GF-D8 (cell line): ENCODE measurements at places on chromosomes 13 and 19.

GRCh38 chr13:46293436-46293835, 81.7 kb downstream of the LRRC63 start:
- DNase-seq: no peak

GRCh38 chr13:98100481-98100880, 42.4 kb upstream of the FARP1 start:
- DNase-seq: no peak

DNA sequence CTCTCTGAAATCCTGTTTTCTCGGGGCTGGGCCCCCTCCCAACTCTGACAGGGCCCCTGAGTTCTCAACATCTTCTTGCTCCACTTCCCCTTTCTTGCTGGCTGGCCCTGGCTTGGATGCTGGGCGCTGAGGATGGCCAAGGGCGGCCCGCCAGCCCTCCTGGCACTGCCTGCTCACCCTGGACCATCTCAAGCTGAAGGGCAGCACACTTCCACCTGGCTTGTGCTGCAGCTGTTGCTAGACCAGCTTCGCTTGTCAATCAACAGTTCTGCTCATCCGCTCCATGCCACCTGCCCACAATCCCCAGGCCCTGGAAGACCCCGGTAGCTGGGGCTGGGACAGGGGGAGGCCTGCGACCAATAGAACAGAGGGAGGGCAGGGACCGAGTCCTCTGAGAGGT, 6.9 kb upstream of the GMIP start:
- no peak for DNase-seq

GRCh38 chr13:45162821-45163220, 38.0 kb downstream of the KCTD4 start:
- no peak for DNase-seq

- no peak for DNase-seq
These were observed 286.6 kb downstream of the PCDH9 start for GRCh38 chr13:66943530-66943929.

DNA sequence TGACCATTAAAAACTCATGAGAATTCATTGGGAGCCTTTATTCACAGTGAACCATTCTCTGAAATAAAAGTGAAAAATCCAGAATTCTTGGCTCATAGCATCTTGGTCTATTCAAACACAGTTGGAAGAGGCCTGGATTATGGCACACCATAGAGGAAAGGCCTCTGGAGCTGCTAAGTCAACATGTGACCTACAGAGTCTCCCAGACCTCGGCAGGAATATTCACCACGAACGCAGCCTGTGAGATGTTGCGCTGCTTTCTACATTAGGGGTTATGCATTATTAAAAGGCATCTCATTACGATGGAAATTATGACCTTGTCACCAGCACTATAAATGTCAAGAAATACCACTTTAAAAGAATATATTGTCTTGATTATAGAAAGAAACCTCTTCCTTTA, 132.6 kb downstream of the EFNB2 start:
- DNase-seq: no peak

- DNase-seq: no peak
These were observed 47.4 kb upstream of the PCDH9 start for GRCh38 chr13:67277581-67277980.

- DNase-seq: no peak
These were observed 26.5 kb downstream of the CEACAM1 start for GRCh38 chr19:42501733-42502132.

GRCh38 chr19:17200408-17201079, 14.6 kb upstream of the USE1 start:
- no peak for DNase-seq

- DNase-seq: no peak
These were observed 869.5 kb upstream of the PCDH9 start for GRCh38 chr13:68099631-68100030.

DNA sequence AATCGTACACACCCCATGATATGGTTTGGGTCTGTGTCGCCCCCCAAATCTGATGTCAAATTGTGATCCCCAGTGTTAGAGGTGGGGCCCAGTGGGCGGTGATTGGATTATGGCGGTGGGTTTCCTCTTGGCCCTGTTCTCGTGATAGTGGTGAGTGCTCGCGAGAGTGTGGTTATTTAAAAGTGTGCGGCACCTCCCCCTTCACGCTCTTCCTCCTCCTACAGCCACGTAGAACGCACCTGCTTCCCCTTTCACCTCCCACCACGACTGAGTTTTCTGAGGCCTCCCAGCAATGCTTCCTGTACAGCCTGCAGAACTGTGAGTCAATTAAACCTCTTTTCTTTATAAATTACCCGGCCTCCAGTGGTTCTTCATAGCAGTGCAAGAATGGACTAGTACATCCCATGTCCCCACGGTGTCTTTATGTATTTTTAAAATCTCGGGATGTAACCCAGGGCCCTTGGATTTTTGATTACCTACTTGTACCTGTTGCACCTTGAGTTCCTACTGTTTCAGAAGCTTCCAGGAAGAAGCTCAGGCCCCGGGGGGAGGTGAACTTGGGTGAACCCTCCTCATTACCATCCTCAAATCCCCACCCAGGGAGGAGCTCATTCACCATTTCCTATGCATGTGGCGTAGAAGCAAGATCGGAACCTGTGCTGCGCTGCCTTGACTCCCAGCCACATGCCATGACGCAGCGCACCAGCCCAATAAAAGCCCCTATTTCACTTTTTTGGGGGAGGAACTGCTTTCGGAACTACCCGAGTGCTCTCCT, 52.4 kb downstream of the TEX29 start:
- DNase-seq: peak; percentile 85

GRCh38 chr19:11479898-11480714, 740 bp downstream of the ELAVL3 start:
- DNase-seq: no peak

GRCh38 chr19:48900477-48901406, 630 bp downstream of the NUCB1 start:
- no peak for DNase-seq

DNA sequence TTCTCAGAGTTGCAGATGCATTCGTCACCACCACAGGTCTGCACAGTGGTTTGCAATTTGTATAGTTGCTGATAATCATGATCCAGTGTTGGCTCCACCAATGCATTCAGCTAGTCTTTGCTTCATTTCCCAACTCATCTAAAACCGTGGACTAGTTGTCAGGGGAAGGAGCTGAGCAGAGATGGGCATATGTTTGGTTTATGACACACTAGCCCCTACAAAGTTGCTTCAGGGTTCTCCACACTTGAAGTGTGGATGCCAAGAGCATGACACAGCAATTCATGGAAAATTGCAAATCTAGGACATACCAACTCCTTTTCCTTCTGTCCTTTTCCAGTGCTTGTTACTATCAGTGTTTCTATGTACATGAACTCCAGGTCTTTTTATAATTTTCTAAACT, 168.0 kb downstream of the TNFSF13B start:
- no peak for DNase-seq

DNA sequence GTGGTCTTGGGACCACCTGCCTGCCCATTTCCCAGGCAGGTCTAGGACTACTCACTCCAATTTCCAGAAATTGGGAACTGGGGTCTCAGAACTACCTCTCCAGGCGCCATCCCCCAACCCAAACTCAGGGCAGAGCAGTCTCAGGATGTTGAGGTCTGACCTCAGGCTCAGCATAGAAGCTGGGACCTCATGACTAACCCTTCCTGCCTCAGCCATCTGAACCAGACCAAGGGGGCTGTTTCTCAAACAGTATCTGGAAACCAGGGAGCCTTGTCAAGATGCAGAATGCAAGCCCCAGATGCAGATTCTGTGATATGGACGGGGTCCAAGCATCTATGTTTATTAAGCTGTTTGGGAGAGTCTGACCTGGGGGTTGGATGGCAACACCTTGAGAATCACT, 1.3 kb downstream of the FBXW9 start:
- DNase-seq: no peak

DNA sequence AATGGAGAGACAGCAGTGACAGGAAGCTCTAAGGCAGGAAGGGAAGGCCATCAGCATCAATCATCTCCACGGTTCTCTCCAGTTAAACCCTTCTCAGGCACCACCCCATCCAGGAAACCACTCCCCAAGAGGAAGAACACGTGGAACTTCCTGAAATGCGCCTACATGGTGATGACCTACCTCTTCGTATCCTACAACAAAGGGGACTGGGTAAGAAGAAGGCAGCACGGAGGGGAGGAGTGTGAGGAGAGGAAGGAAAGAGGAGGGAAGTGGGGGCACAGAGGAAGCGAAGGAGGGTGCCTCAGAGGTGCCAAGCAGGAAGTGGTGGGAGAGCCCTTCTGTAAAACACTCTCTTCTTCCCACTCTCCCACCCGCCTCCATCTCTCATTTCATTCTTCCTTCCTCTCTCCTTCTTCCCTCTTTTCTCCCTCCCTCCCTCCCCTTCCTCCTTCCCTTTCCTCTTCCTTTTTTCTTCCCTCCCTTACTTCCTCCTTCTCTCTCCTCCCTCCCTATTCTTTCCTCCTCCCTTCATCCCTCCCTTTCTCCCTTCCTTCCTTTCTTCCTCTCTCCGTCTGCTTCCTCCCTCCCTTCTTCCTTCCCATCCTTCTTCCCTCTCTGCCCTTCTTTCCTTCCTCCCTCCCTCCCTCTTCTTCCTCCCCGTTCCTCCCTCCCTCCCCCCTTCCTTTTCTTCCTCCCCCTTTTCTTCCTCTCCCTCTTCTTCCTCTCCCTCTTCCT, 12.6 kb downstream of the ZSCAN5A start:
- no peak for DNase-seq

- no peak for DNase-seq
These were observed 177.5 kb downstream of the SLC7A1 start for GRCh38 chr13:29418026-29418425.

DNA sequence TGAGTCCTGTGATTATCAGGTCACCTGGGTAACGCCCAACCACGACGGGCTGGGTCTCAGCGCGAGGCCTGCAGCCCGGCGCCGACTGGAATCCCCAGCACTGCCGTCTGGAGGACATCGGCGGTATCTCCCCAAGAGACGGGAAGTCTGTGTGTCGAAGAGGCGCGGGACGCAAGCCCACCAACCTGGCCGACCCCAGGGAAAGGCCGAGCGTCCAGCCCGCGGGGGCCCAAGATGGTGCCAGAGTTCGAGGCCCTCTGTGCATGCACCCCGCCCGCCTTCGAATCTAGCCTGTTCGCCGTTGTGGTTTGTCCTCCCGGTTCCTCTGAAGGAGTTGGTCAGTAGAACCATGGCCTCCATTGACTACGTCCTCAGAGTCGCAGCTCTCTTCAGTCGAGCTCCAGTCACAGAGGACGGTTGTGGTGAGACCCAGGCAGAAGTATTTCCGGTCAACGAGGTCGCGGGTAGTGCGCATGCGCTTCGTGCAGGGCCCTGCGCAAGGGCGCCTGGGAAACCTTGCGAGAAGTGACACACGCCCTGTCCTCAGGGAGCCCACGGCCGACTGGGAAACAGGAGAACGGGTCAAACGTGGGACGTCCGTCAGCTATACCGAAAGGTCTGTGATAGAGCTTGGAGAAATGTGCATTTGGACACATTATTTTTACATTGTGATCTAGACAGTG, 24.1 kb upstream of the PEG3 start:
- DNase-seq: no peak

DNA sequence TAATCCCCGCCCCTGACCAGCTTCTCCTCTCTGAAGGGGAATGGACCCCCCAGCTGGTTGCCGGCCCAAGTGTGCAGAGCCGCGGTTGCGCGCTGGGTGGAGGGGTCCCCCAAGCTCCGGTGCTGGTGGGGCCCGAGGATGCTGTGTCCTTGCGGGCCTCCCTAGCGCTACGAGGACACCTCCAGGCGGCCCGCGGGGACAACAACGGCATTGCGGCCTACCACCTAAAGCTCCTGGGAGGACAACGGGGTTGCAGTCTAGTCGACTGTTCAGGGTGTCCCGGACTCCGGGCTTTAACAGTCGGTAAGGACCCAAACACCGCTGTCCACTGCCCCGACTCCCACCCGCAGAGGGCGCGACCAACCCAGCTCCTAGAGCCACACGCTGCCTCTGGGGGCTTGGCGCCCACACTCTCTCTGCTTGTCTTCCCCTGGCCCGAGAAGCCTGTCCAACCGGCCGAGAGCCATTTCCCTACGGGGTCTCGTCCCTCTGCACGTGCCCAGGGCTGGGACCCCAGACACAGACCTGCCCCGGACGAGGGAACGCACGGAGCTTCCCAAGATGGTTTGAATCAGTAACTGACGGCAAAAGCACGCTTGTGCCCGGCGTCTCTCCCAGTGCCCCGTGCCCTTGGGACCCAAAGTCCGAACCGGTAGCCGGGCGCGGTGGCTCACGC, 927 bp upstream of the SDHAF1 start:
- DNase-seq: peak; percentile 5

DNA sequence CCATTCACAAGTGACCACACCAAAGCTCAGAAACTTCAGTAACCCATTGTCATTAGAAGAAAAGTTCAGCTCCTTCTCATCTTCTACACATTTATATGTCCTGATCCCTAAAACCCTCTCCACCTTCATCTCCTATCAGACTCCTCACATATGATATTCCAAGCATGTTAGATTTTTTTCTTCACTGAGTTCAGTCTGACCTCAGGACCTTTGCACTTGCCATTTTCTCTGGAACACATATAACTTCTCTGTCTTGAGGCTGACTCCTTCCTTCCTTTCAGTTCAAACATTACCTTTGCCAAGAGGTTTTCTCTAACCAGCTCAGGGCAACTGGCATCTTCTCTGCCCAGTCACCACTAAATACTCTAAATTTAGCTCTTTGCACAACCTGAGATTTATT, 54.1 kb downstream of the C13orf42 start:
- no peak for DNase-seq

DNA sequence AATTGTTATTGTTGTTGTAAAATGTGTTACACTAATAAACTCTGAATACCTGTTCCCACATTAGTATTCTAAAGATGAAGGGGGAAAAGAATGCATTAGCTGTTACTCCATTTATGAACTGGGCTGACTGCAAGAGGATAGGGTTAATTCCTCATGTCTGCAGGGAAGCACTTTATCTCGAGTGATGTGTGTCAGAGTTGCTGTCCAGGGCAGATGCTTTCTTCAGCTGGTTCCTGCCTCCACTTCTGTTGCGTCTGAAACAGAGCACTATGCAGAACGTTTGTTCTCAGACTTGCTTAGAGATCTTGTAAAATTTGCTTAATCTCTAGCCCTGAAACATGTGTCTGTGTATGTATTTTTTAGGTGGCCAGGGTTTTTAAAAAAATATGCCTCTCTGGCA, 318.8 kb downstream of the SPRY2 start:
- no peak for DNase-seq

GRCh38 chr19:7304200-7304599, 10.0 kb upstream of the INSR start:
- no peak for DNase-seq

- DNase-seq: no peak
These were observed 5.0 kb upstream of the KMT2B start for GRCh38 chr19:35712567-35713505.

- no peak for DNase-seq
These were observed 200.9 kb upstream of the RFC3 start for GRCh38 chr13:33617055-33617454.

- DNase-seq: no peak
These were observed 60.8 kb upstream of the IPO5 start for GRCh38 chr13:97892717-97893116.
